ENCODE measurements at places on chromosomes 7 and 10.

DNA sequence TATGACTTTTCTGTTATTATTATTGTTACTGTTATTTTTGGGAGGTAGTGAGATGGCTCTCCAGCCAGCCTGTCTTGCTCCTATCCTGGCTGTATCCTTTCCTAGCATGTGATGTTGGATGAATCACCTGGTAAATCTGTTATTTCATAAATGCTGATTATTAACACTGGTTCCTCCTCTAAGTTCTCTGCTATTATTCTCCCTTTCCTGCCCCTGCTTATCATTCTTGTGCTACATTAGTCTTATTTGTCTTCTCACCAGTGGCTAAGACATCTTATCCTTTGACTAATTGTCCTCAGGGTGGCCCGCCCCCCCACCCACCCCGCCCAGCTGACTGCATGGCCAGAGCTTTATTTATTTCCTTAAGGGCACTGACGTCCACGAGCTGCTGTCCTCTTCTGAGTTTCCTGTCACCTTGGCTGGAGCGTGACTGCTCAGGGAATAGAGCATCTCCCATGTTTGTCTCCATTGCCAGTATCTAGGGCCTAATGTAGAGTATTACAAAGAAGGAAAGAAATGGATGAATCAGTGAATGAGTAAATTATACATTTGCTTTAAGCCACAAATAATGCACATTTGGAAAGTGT, 110.1 kb upstream of the KLF6 start:
- DNase-seq: no peak

DNA sequence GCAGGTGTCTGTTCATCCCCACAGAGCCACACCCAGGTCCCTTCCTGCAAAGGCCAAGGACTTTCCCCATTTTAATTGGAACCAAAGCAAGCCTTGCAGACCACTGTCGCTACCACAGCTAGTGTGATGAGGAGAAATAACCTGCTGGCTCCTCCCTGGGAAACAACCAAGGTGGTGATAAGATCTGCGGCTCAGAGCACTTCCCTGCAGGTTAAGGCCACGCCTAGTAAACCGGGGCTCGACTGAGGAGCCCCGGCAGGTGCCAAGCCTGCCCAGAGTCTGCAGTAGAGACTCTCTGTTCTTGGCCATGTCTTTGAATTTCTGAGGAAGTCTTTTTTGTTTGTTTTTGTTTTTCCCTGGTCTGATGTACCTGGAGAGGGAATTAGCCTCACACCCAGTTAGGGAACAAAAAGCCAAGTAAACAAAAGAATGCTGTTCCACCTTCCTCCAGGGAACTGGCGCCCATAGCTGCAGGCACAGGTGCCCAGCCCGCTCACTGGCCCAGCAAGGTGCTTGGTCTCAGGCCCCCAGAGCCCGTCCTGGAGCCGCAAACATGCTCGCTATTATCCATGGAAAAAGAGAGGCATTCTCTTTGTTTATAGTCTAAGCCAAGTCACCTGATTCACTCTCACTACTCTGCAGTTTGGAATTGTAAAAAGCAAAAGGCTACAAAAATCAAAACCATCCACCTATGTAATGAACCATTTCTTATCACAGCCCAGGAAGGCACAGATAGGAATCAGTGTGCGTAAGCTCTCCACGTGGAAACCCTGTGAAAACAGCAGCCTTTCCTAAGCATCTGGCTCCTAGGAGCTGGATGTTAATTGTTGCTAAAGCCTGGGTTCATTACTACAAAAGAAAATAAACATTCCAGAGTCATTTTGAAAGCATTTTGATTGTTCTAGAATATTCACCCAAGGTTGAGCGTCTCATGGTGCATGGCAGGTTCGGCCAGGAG, 2.7 kb downstream of the GPR146 start:
- no peak for DNase-seq

DNA sequence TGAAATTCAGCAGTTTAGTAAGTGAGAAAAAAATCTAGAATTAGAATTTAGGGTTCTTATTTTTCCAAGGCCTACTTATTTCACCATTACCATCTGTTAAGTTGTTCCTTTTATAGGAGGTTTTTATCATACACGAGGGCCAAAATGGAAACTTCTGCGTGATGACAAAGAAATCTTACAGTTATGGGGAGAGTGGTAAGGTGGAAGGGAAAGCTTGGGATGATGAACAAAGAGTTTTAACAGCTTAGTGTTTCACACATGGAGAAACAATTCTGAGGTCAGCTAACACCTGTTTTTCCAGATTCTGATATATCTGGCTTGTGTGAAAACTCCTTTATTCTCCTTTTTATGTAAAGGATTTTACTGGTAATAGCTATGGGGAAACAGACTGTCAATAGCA, 49.8 kb upstream of the SEMA3C start:
- no peak for DNase-seq

DNA sequence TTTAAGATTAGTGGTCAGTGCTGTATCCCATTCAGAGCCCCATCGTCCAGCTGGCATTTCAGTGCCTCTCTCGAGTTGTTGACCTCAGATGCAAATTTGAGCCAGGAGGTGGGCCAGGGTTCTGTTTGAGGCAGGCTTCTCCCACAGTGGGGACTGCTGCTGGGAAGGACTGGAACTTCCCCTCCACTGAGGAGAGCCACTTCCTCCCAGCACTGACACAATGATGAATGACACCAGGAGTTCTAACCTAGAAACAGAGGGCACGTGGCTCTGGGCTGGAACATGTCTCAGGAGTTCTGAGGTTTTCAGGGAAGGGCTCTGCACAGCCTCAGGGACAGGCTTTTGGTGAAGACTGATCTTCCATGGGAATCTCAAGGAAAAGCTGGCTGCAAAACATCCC, 18.3 kb upstream of the BTBD16 start:
- DNase-seq: no peak

- no peak for DNase-seq
Observed at GRCh38 chr7:157932498-157933218, 595.9 kb downstream of the DNAJB6 start.

GRCh38 chr7:95099106-95099505, 191.7 kb downstream of the PPP1R9A start:
- no peak for DNase-seq

- DNase-seq: no peak
Observed at GRCh38 chr10:98485959-98486358, 39.2 kb upstream of the HPS1 start.

GRCh38 chr7:3032256-3032655, 11.4 kb downstream of the CARD11 start:
- DNase-seq: no peak

- no peak for DNase-seq
Observed at GRCh38 chr7:137928626-137929025, 73.3 kb downstream of the CREB3L2 start.
